A549 treated with DMSO at 1 μM for 4 hours (cell line): ENCODE measurements at places on chromosomes 13 and 19. TPM values are rescaled to one million over a fixed set of nuclear protein-coding genes. Genes with fewer than 3 reads are reported as not detected.

The FAM124A gene
- total RNA-seq: 1.9 to 2.9 TPM (median 2.1 TPM) in 5 replicates

The CRTC1 gene
- 2.2 to 5.6 TPM (median 4.6 TPM) in 5 replicates for total RNA-seq

The ERICH6B gene
- total RNA-seq: not detected in 5 replicates

The ZNF285 gene
- 1.9 to 2.6 TPM (median 2.4 TPM) in 5 replicates for total RNA-seq

The ZFP82 gene
- total RNA-seq: 1.8 to 2.5 TPM (median 1.9 TPM) in 5 replicates

The CNFN gene
- 39.4 to 46.7 TPM (median 41.5 TPM) in 5 replicates for total RNA-seq

The CYP4F2 gene
- total RNA-seq: 0.07 to 0.20 TPM (median 0.11 TPM) in 4 of 5 replicates, not detected in the other

The SIGLEC5 gene
- not detected in 5 replicates for total RNA-seq

The FCER2 gene
- not detected in 5 replicates for total RNA-seq

The IL17D gene
- total RNA-seq: 1.0 to 1.3 TPM (median 1.1 TPM) in 5 replicates

The TLE6 gene
- total RNA-seq: 4.1 to 6.1 TPM (median 5.0 TPM) in 5 replicates

The TGFBR3L gene
- total RNA-seq: 0.52 to 1.8 TPM (median 1.7 TPM) in 5 replicates

The CACNA1A gene
- total RNA-seq: 0.09 to 0.31 TPM (median 0.18 TPM) in 5 replicates

The CD37 gene
- not detected in 5 replicates for total RNA-seq

The PROZ gene
- not detected in 5 replicates for total RNA-seq
